SIG-M5 (cell line): ENCODE measurements at places on chromosomes 7 and 10.

DNA sequence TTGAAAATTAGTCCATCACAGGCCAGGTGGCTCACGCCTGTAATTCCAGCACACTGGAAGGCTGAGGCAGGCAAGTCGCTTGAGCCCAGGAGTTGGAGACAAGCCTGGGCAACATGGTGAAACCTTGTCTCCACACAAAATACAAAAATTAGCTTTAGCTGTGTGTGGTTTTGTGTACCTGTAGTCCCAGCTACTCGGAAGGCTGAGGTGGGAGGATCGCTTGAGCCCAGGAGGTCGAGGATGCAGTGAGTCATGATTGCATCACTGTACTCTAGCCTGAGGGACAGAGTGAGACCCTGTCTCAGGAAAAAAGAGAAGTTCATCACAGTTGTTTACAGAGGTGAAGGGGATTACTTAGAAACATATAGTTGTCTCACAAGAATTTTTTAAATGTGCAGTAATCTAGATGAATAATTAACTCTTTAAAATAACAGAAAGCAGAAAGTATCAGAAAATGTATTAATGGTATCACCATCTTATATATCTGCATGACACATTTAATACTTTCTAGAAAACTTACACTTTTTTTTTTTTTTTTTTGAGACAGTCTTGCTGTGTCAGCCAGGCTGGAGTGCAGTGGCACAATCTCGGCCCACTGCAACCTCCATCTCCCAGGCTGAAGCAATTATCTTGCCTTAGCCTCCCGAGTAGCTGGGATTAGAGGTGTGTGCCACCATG, 8.9 kb downstream of the LCOR start:
- DNase-seq: peak; percentile 7

GRCh38 chr10:131901181-131901829, 497 bp downstream of the PPP2R2D start:
- DNase-seq: no peak

GRCh38 chr10:13103554-13103953, 3.6 kb downstream of the OPTN start:
- no peak for DNase-seq

DNA sequence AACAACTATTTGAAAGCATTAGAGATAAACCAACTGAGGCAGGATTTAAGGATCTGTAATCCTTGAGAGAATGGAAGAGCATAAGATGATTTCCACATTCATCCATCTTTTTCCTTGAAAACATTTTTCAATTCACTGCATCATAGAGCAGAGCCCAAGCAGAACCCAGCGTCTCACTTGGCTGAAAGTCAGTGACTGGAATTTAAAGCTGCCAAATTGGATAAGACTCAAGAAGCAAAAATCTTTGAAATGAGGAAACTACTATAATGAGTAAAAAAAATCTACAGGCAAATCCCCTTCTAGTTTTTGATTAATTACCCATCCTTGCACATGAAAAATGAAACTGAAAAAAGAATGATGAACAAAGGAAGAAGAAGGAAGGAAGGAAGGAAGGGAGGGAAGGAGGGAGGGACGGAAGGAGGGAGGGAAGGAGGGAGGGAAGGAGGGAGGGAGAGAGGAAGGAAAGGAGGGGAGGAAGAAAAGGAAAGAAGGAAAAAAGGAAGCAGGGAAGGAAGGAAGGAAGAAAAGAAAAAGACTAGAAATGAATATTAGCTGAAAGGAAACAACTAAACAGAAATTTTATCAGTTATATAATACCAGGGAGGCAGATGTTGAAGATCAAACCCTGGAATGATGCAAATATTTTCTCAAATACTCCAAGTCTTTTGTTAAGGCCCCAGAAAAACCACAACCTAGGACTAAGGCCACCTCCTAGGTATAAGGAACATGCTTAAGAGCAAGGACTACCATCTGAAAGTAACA, 336.3 kb upstream of the MAGI2 start:
- DNase-seq: no peak

GRCh38 chr10:43125881-43126731, 12.1 kb upstream of the CSGALNACT2 start:
- DNase-seq: no peak

DNA sequence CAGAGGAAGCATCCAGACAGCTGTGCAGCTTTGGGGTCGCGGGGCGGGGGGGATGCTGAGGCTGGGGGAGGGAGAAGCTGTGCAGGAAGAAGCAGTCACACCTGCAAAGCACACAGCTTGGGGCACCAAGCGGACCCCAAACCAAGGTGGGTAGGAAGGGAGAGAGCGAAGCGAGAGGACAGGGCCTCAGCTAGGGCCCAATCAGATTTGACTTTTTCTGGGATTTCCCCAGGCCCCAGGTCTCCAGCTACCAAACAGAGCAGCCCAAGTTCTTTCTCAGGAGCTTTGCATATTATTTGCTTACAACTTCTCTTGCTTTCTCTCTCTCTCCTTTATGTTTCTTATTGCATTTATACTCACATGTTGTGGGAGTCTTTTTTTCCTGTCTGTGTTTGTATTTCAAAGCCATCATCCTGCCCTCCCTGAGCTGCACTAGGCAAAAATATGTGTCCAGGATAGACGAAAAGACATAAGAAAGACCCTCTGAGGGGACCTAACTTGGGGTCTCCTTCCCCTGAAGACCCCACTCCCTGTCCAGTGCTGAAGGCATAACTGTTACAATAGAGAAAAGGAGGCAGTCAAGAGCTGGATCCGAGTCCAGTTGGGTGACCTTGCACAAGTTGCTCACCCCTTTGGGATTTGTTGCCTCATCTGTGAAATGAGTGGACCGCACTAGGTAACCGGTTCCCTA, 50.6 kb upstream of the SMNDC1 start:
- no peak for DNase-seq

- DNase-seq: no peak
Observed at GRCh38 chr7:66239467-66239856, 34.3 kb downstream of the TPST1 start.

- DNase-seq: no peak
Observed at GRCh38 chr10:3107426-3107961, 40.1 kb downstream of the PFKP start.

DNA sequence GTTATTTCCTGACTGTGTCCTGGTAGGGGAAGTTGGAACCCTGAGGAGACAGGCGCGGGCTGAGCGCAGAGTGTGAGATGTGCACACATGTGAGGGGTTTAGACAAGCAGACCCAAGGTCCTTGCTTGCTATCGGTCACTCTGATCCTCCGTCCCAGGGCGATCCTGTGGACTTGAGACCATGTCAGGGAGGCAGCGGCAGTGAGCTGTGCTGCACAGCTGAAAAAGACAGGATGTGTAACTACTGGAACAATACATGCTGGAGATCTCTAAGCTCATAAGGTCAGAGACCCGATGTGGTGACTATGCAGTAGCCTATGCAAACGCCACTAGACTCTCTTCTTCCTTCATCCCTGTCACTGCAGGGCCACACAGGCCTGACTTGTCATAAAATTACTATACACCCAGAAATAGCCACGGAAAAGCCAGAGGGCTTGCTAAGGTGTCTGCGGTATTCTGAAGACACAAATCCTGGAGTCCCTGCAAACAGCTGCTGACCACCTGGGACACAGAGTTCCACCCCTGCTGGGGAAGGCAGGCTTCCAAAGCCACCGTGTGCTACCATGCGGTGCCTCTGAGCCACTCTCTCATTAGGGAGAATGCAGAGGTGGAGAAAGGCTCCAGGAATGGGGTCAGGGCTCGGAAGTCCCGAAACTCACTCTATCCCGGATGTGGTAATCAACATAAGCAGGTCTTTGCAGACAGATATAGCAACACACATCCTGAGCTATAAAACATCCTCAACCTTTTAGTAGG, 91.1 kb upstream of the DDC start:
- no peak for DNase-seq

GRCh38 chr10:63042256-63042655, 90.9 kb upstream of the NRBF2 start:
- no peak for DNase-seq

- DNase-seq: no peak
Observed at GRCh38 chr7:141409801-141410329, 141.3 kb upstream of the AGK start.

GRCh38 chr7:78499283-78499682, 700.7 kb downstream of the PHTF2 start:
- DNase-seq: no peak

GRCh38 chr7:22447762-22448161, 52.2 kb downstream of the STEAP1B start:
- DNase-seq: no peak

- DNase-seq: no peak
Observed at GRCh38 chr7:98617051-98617959, at the start of gene NPTX2. TSS of gene NPTX2 (plus strand) at chr7:98617285. CDS start at chr7:98617462, 177 bp downstream.

GRCh38 chr7:108045669-108046068, 42.7 kb upstream of the LAMB1 start:
- DNase-seq: no peak
